ENCODE measurements at places on chromosomes 12 and 14.

DNA sequence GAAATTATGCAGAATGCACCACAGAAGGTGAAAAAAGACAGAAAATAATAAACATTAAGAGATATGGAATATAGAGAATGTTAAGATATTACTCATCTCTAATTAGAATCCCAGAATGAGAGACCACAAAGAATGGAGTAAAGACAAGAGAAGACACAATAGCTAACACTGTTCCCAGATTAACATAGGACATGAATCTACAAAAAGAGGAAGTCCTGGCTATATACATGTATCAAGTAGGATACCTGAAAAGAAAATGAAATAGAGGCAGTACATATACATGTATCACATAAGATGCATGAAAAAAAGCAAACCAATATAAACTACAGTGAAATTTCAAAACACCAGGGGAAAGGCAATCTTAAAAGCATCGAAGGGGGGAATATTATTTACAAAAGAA is 5.6 kb upstream of the EPS8 start:
- DNase-seq: no peak

- no peak for DNase-seq
Observed at GRCh38 chr12:80814453-80814852, 97.7 kb downstream of the MYF5 start.

DNA sequence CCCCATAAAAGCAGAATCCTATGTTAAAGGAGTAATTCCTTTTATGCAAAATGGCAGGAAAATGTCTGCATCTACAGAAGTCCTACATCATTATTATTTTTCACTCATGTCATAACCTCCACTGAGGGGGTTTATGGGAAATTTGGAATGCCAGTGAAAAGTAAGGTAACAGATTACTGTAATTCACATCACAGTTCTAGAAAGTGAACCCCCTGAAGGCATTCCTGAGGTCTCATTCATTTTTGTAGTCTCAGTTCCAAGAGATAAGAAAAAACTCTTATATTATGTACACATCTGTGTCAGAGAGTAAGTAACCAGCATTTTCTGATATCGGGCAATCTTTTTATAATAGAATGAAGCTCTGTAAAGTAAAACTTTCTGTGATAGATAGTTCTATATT is 28.8 kb upstream of the BCAT1 start:
- no peak for DNase-seq

DNA sequence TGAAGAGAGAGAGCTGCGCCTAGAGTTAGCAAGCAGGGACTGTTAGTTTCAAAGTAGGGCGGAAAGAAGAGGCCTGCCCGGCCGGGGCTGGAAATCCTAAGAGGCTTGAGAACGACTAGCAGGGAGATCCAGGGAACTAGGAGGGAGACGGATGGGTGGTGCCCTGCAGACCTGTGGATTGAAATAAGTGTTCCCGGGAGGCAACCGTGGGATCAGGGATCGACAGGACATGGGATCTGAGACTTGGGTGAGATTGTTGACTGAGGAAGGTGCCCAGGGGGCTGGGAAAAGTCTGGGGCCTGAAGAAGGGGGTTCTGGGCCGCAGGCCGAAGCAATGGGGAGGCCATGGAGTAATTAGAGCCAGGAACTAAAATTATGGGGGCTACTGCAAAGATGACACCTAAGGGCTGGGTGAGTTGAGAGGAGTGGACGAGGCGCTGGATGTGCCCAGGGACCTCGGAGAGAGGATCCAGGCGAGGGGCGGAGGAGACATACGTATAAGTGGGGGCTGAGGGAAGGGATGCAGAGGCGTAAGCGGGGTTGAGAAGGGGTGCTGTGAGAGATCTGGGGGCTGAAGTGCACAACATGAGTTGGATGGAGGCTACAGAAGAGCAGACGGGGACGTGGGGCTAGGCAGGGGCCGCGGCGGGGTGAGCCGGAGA is 635 bp downstream of the LTA4H start:
- DNase-seq: peak; percentile 14

DNA sequence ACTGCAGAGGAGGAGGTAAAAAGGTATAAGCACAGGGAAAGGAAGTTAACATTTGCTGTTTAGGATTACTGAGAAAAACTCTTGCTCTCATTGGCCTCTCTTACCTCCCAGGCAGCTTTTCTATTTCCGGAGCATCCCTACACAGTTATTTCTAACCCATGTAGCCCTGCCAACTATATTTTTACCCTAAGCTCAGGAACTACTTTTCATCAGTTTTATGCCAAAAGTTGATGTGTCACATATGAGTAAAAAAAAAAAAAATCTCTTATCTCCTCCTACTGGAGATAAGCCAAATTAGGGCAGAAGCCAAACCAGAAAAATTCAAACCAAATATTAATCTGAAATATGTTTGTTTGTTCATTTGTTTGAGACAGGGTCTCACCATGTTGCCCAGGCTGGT is 34.4 kb upstream of the PSMA6 start:
- no peak for DNase-seq

GRCh38 chr12:13630354-13630753 is 351.0 kb downstream of the GRIN2B start:
- no peak for DNase-seq

GRCh38 chr14:91339671-91340369 is 77.8 kb downstream of the CCDC88C start:
- DNase-seq: no peak

DNA sequence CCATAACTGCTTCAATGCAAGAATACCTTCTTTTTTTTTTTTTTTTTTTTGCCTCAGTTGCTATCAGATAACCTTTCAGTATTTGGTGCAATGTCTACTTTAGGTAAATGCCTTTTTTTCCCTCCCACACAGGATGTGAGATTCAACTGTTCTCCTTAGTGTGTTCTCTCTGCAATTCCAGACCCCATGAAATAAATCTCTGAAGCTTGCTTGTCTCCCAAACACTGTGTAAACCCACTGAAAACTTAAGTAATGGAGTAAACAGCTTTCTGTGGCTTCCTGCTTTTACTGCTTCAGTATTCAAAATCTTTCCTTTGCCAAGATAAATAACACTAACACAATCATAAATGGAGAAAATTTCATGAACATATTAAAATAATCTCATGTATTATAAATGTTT is 55.8 kb upstream of the CLEC14A start:
- DNase-seq: no peak

- DNase-seq: no peak
Observed at GRCh38 chr12:65022960-65023359, 98.1 kb downstream of the WIF1 start.

GRCh38 chr14:83873669-83874068 is 1656.3 kb upstream of the FLRT2 start:
- DNase-seq: no peak

DNA sequence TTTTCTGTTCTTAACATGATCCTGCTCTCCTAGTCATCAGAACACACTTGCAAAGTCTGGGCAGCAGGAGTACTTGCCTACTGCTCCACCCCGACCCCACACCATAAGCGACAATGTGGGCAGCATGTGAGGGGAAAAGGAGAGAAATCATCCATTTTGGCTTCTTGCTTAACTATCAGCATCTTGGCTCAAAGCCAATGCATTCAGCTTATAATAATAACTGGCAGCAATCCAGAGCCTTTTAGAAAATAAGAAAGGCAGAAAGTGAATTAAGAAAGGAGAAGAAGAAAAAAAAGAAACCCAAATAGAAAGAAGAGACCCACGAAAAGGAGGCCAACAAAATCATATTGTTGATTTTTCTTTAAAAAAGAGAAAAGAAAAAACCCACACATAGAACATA is 930.8 kb downstream of the BCL11B start:
- DNase-seq: no peak

GRCh38 chr12:562634-563033 is 100.6 kb downstream of the NINJ2 start:
- no peak for DNase-seq

GRCh38 chr12:106564678-106565329 is 18.0 kb upstream of the RFX4 start:
- no peak for DNase-seq

DNA sequence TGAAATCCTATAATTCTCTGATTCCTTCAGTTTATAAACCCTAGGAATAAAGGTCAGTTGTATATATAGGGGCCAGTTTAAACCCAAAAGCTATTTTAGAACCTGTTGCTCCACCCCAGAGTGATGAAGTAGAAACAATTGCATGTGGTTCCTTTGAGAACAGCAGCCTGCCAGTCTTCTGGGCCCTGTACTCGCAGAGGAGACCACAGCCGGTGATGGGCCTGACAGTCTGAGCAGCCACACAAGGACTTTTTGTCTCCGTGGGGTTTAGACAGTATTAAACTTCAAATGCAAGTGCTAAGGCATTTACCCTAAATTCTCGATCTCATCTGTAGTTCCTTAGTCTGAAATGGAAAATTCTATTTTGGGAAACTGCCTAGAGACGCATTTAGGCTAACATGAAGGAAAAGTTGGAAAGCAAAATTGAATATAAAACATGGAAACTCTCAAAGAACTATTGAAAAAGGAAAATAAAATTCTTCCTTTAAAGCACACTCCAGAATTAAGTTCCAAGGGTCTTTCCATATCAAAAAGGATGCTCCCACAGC is 80.6 kb downstream of the PRICKLE1 start:
- no peak for DNase-seq

DNA sequence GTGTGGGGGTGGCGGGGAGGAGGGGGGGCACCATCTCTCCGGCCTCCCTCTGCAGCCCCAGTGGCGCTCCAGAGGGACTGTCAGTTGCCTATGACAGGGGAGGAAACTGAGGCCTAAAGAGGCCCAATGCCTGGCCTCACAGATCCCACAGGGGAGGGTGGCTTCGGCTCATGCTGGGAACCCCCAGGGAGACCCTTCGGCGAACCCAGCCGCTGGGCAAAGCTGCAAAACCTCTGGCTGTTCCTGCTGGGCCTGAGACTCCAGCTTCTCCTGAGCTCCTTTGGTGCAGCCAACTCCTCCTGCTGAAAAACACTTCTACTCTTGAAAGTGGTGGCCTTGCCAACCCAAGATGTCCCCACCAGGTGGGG is 170.1 kb upstream of the RTL1 start:
- DNase-seq: no peak

DNA sequence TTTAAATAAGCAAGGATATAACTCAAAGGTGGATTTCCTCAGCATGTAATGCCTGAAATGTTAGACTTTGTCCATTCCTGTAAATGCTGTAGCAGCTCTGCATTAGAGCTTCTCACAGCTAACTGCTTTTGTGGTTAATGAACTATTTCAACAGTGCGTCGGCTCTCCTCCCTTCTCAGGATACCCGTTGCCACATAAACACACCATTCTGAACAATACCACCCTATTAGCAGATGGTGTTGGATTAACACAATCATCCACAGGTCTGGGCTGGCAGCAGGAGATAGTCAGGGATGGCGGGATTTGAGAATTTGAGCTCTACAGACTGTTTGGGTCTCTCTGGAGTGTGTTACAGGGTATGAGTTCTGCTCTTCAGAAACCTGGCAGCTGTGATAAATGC is 33.5 kb upstream of the C12orf42 start:
- DNase-seq: no peak

GRCh38 chr14:92967346-92967926 is 44.5 kb downstream of the CHGA start:
- no peak for DNase-seq

DNA sequence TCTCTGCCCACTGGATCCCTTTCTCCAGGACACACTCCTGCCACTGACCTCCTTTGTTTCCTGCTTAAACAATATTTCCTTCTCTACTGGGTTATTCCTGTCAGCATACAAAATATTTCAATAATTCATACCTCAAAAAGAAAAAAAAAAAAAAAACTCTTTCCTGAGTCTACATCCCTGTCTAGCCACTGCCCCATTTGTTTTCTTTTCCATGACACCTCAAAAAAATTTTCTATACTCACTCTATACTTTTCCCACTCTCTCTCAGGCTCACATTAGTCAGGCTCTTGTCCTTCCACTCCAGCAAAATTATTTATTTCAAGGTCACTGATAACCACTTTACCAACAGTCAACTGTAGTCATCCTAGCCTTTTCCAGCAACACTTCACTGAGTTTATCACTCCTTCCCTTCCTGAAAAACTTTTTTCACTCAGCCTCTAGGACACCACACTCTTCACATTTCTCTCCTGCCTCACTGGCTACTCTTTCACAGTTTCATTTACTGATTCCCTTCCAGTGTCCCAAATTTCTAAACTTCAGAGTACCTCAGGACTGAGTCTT is 29.4 kb upstream of the GXYLT1 start:
- no peak for DNase-seq

- DNase-seq: no peak
Observed at GRCh38 chr12:49560695-49561094, 7.2 kb downstream of the MCRS1 start.

- DNase-seq: no peak
Observed at GRCh38 chr12:120346681-120347080, 19.1 kb upstream of the PLA2G1B start.

- no peak for DNase-seq
Observed at GRCh38 chr12:25284024-25284423, 33.3 kb upstream of the KRAS start.

DNA sequence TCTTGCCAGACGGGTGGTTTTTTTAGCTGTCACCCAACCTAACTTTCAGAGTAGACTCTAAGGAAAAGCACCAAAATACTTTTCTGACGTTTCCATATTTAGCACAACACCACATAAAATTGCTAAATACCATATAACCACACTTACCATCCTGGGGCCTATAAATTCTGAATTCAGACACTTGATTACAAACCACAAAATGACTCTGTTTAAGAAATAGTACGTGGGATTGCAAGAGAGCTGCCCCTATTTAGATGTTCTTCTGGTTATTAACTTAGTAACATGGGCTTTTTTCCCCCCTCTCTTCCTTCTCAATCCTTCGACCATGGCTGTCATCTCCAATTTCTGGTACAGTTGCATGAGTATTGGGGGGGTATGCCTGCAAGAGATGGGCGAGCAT is 287.7 kb downstream of the BMP4 start:
- no peak for DNase-seq

DNA sequence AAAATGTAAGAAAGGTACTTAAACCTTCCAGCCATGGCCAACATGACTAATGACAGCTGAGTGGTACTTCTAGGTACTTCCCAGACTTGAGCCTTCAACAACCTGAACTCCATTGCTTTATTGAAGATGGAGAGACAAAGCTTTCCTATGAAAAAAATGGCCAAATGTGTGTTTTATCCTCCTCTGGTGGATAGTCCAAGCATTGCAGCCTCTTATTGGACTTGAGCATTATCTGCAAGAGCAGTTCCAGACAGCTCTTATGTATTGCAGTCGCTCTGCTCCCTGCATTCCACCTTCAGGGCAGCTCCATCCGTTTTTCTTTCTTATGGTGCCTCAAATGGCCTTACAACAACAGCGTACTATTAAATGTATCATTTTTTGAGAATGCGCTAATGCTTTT is 588.2 kb downstream of the NRXN3 start:
- no peak for DNase-seq

DNA sequence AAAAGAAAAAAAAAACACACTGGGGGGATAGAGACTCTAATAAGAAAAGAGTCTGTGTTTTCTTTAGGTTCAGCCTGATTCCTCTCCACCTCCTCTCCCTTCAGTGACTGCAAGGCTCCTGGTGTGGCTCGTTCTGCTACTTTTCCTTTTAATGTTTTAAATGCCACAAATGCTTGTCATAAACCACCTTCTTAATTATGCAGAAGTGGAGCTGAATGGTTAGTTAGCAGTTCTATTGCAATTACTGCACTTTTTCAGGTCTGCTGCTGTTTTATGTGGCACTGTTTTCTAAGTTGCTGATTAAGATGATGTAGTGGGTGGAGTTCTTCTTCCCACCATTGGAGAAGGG is 878.1 kb downstream of the DIO2 start:
- DNase-seq: no peak
